ENCODE measurements at places on chromosomes 16 and 17.

- no peak for DNase-seq
These were observed 786.1 kb downstream of the KCNJ2 start for GRCh38 chr17:70955441-70955840.

DNA sequence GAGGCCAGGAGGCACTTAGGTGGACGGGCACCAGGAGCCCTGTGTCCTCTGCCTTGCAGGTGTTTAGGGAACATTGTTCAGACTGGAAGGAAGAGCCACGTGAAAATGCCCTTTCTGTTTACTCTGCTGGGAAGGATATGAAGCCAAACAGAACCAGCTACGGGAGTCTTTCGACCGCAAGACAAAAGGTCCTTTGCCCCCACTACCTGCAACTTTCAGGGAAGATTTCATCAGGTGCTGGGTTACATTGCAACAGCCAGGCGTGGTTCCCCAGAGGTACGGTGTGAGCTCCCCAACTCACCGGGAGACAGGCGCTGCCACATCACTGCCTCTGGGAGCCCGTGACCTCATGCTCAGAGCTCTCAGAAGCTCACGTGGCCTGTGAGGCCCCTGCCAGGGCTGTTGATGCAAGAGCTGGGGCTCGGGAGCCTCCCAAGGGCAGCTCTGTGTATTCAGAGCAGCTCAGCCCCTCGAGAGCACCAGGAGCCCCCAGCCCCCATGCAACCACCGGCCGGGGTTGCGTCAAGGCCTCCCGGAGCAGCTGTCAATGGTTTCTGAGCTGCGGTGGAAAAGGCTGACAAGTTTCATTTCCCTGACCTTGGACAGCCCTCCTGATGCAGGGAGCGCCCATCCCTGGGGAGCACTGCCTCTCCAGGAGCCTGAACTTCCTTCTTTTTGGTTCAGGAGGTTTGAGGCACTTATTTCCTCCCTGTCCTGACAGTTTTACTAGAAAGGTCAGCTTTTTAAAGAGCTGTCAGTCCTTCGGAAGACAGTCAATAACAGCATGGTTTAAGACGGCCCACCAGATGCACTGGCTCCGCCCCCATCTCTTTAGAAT lies 42.1 kb downstream of the TBC1D16 start:
- DNase-seq, result no peak

DNA sequence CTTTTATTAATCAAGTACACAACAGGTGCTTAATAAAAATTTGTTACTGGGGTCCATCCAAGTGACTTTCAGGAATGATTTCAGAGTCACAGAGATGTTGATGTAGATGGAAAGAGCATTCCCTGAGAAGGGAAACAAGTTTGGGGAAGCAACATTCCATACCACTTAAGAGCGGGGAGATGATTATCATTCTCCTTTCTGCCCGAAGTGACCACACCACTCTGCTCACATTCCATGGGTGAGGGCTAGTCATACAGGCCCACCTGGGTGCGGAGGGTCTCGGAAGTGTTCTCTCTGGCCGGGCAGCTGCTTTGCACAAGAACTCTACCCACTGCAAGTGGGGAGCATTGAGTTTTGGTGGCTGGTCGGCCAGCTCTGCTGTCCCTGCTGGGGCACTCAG lies 231.4 kb downstream of the SNX29 start:
- no peak for DNase-seq

- DNase-seq, result peak; percentile 46
These were observed 56.4 kb downstream of the SLC6A2 start for GRCh38 chr16:55711959-55712876.

DNA sequence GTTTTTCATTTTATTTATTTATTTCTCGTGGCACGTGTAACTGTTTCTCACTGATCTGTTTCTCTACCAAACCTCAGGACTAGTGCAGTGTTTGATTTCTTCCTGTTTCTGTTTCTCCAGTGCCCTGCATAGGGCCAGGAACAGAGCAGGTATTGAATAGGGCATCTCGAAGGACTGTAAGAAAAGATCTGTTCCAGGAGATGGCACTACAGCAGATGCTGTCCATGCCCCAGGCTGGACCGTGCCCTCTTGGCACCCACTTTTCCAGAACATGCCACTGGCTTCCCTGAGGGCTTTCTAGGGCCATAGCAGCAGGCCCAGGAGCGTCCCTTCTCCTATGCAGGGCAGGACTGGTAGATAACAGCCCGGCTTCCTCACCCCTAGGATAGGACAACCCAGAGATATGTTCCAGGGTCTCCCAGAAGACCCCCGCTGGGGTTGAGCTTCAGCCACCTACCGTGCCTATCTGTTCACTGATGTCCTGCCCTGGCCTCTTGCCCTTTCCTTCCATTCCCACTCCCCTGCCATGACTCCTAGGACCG lies 4.4 kb downstream of the SNX20 start:
- no peak for DNase-seq

DNA sequence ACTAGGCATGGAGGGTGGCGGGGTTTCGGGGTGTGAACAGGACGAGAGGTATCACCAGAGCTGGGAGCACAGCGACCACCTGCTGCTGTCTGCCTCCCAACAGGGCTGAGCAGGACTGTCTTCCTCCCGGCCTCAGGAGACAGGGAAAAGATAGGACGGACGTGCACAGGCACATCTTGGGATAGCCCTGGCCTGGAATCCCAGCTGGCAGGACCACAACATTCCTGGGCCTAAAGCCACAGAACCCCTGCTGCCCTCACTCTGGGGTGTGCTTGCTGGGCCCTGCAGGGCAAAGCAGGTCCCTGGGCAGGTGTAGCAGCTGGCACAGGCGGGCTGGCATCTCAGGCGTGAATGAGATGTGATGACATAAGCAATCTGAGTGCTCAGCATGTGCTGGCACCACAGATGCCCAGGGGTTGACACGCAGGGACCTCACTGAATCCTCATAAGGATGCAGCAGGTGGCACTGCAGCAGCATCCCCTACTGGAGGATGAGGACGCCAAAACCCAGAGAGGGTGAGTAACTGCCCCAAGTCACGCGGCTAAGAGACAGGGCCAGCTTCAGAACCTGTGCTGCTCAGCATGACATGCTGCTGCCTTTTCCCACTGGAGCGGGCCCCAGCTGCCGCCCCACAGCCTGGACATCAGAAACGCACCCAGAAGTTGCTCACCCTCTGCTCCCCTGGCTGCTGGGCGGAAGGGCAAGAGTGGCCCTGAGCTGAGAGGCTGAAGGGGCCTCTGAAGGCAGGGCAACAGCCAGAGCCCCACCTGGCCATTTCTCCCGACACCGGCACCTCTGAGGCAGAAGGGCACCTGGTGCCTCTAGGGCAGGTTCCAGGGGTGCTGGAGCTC lies 7.1 kb downstream of the CORO7 start:
- DNase-seq, result peak; percentile 37

DNA sequence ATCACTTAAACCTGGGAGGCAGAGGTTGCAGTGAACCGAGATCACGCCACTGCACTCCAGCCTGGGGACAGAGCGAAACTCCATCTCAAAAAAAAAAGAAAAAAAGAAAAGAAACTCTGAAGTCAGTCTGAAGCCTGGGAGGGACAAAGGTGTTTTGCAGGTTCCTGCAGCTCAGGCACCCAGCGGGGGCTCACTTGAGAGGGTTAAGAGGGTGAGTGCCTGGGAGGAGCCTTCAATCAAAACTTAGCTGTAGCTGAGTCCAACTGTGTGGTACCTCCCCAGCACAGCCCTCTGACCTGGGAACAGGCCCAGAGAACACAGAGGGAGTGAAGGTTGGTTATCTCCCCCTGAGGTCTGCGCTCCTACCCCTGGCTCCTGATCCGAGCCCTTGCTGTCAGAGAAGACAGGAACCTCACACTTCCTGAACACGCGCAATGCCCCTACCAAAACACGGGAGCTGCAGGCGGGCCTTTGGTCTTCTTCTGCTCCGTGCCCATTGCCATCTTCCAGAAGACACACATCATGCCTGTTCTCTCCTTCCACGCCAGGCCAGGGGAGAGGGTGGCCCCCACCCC lies 20.4 kb upstream of the ZC3H18 start:
- no peak for DNase-seq

DNA sequence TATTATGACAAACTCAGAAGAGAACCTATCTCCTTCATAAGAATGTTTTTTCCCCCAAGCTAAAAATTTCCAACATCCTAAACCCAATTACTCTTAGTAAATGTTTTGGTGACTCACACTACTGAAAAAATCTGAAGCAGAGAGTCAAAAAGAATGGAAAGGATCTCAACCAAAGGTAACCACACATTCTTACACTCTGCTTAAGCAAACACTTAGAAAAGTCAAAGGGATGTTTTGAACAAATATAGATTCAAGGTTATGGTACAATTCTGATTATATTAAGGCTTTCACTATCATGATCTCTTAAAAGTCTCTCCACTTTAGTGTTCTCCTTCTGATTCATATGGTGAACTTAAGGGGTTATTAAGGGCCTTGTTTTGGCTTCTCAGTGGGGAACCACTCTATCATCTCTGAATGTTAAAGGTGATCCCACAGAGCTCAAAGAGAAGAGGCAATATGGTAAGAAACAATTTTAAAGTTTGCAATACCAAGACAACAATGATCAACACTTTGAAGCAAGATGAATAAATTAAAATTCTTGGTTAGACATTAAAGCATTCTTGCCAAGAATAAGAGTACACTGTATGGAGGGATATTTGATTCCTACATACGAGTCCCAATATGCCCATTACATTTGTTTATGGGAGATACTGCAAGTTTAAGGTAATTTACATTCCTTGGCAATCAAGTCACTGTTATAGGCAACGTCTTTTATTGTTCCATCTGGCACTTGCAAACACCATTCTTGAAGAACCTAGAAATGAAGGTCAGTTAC lies 69.2 kb downstream of the CDC27 start:
- peak; percentile 26 for DNase-seq

DNA sequence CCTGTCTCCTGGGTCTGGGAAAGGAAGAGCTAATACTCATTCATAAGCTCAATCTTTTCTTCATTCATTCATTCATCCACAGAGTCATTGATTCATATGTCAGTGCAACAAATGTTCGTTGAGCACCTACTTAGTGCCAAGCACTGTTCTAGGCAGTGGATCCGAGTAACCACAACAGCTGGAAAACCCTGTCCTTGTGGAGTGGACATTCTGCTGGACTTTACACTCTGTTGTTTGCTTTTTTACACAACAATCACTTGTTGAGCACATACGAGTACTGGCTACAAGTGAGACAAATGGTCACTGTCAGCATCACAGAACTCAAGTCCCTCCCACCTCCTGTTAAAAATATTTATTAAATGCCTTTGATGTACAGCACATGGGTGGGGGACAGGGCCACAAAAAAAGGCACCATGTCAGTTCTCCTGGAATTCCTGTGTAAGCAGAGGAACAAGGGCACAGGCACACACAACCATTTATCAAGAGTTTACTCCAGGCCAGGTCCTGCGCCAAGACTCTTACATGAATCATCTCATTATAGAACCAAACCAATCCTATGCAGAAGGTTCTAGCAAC lies 46.9 kb downstream of the TEKT5 start:
- no peak for DNase-seq

DNA sequence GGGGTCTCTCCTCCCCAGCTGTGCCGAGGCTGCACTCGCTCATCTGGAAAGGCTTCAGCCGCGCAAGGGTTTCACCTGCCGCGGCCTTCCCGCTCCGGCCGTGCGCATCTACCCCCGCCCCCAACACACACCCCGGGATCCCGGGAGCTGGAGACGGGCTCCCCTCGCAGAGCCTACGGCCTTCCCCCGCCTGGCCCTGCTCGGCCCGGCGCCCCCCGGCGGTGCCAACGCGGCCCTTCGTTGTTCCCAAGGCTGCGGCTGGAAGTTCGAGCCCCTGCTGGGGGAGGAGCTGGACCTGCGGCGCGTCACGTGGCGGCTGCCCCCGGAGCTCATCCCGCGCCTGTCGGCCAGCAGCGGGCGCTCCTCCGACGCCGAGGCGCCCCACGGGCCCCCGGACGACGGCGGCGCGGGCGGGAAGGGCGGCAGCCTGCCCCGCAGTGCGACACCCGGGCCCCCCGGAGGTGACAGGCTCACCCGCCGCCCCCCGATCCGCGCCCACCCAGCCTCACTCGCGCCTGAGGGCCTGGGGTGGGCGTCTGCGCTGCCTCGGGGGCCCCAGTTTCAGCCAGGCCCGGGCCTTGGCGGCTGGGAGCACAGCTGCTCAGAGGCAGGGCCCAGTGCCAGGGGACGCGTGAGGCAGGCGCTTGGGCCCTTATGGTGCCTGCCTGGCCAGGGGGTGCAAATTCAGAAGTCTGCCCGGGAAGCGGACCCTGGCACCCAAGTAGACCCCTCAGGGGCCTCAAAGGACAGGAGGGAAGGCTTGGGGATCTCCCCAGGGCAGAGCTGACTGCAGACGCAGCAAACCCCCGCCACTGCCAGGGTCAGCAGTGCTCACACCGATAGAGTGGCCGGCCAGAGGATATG lies 11.2 kb downstream of the GALK1 start:
- peak; percentile 89 for DNase-seq

DNA sequence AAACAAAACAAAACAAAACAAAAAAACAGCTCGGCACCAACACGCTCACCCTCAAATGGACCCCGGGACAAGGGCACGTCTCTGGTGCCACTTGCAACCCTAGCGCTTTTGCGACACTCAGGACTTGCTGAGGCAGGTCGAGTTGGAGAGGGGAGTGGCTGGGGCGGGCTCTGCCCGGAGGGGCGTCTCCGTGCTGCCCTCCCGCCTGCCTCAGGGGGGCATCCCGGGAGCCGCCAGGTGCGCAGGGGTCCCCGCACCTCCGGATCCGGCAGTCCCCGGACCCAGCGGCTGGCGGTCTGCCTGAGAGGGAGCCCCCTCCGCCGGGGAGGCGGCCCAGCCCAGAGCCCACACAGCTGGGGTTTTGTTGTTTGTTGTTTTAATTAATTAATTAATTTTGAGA lies at the start of gene SLC52A1:
SLC52A1 (minus strand) TSS at position 112 of the 400 bp plus-strand sequence. CDS start 820 bp downstream, outside the sequence.
- no peak for DNase-seq

GRCh38 chr16:4089251-4089810 lies 26.9 kb downstream of the ADCY9 start:
- DNase-seq, result no peak

DNA sequence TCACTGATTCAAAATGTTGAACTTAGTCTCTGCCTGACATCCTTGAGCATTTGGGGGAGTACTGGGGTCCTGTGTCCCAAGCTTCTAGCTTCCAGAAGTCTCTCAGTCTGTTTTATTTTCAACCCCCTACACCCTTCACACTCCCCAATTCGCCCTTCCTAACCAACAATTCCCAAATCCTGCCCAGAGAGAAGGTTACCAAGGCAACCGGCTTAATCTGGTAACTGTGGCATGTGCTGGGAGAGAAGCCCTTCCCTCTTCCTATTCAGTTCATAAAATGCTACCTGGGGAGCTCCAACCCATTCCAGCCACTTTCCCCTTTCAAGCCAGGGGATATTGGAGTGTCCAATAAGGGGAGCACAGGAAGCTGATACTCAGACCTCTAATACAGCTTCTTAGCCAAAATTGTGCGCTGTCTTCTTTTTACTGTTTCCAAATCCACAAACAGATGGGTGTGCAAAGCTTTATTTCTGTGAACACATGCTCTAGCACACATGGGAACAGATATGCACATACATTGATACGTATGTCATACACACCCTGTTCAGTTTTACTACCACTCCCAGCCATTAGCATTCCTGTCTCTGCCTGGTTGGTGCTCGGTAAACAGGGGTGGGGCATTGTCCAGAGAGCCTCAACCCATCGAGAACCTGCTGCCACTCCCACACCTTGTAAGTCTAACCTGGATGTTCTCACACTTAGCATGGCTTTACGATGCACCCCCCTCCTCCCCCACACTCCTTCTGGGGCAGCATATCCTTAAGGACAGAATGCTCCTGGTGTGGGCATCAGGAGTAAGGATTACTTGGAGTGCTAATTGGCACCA lies 1.1 kb upstream of the RAPGEFL1 start:
- DNase-seq, result no peak
